ENCODE measurements at places on chromosomes 2 and 18.

DNA sequence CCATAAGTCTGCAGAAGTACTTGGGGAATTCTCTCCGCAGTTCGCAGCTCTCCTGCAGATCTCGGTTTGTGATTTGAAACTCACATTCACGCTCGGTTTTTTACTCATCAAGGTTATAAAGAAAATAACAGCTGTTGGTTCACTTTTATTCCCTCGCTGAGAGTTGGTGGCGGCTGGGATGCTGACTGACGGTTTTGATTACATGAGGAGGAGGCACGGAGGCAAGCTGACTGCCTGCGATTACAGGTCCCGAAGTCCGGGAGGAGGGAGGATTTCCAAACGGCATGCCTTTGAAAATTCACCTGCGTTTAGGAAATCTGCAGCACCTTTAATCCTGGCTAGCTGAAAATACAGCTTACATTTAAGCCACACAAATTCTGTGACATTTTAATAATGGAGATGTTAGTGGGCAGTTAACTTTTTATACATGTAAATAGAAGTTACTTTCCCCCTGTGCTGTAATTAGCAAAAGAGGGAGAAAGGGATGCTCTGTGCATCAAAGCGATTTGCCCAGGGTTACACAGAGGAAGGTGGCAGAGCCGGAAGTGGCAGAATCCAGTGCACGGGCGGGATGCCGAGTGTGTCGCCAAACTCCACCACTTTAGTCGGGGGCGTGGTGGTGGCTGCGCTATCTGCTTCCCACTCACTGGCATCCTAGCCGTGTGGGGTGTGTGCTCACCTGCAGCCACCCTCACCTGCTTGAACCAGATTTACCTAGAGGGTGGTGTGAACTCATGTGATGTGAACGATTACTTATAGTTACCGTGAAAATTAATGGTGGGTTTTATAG is 14.7 kb downstream of the AGAP1 start:
- no peak for DNase-seq

DNA sequence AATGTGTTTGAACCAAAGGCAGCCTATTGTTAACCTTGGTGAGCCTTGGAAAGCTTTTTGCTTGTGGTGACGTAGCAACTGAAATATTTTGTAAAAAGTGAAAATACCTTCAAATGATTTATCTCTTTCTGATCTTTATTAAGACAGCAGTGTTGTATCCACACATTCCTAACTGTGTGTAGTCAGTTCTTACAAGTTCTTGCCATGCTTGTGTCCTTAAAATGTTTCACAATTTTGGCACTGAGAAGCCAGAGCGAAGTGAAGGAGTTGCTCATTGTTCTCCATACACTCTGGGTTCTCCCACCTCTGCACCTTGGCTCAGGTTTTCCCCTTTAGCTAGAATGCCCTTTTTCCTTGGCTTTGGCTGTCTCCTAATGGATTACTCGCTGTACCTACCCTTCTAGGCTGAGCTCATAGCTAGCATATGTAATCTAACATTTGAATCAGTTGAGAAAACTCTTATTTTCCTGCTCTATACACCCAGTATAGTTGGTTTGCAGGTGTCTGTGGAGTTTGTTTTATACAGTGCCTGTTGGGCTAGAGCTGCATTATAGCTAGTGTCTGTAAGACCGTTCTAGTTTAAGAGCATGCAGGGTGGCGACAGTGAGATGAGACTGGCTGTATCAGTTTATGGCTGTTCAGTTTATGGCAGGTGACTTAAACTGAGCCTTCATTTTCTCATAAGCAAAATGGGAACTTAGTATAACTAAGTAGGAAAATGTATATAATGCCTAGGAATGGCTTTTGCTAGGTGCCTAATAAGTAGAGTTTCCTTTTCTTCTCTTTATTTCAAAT is 45.5 kb downstream of the FMNL2 start:
- DNase-seq: no peak

- no peak for DNase-seq
Observed at GRCh38 chr2:48753228-48753627, 2.3 kb downstream of the LHCGR start.

DNA sequence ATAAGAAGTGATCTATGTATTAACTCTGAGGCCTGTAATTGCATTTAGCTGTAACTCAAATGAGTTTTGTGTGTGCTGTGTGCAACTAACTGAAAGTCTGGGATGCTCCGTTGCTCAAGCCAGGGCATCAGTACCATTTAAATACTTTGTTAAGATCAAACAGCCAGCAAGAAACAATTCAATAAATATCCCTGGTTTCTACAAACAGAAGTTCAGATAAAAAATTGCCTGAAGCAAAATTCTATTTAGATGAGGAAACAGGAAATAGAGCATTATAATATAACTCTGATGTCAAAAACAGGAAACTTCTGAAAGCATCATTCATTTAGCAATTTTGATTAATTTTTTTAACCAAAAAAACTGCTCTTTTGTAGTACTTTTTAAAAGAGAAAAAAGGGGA is 18.9 kb upstream of the SLC38A11 start:
- DNase-seq: no peak
